ENCODE measurements at places on chromosomes 6 and 20.

GRCh38 chr6:13371421-13372072, 43.2 kb upstream of the TBC1D7 start:
- no peak for DNase-seq

DNA sequence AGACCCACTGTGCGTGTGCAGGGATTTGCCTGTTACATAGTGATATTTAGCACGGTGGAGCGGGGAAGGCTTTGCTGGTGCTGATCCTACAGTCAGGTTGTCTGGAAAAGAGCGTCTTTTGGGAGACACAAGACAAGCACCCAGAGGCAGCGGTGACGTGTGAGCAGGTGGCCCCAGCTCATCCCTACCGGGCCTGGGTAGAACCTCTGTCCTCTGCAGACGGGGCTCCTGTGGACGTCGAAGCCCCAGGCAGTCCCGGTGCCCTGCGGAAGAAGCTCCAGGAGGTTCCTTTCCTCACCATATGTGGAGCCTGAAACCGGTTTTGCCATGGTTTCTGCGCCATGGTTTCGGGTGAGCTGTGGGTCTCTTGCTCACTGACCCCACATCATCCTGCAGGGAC, 68.9 kb upstream of the AFDN start:
- DNase-seq: no peak

GRCh38 chr6:144259986-144260385, 25.1 kb upstream of the UTRN start:
- no peak for DNase-seq

DNA sequence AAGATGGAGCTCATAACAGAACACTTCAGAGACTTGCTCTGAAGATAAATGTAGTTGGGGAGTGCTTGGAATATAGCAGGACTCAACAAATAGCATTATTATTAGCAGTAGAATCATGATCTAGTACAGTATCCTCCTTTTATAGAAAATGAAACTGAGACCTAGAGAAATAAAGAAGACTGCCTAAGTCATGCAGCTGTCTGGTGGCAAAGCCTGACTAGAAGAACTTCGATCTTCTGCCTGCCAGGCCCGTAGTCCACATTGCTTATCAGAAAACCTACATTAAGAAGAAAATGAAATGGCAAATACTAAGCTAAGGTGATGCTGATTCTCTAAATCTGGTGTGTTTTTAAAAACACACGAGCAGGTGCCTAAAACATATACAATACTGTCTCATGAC, 46.4 kb upstream of the DST start:
- DNase-seq: no peak

DNA sequence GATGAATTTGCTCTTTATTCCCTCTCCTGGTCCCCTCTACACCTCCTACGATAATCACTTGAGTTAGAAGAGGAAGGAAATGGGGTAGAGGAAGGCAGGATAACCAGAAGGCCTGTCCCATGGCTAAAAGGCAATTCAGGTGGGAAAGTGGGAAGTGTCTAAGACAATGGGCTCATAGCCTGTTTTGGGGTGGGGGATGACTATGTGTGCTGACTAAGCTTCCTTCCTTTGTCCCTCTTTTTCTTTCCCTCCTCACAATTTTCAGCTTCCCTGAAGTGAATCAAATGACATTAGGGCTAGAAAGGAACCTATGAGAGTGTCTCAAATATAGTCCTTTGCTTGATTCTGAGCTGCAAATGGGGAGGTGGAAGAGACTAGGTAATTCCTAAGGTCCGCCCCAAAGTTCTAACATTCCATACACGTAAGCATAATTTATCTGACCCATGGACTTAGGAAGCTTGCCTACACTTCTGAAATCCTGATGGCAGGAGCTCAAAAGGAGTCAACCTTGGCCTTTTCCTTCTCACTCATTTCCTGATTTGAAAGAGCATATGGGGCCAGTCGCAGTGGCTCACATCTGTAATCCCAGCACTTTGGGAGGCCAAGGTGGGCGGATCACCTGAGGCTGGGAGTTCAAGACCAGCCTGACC, 24.3 kb downstream of the EDEM2 start:
- DNase-seq: no peak

GRCh38 chr6:115969207-115969929, 91.3 kb downstream of the FRK start:
- DNase-seq: no peak

GRCh38 chr6:9233686-9234085, 798.3 kb upstream of the SLC35B3 start:
- no peak for DNase-seq

- DNase-seq: no peak
Measured at GRCh38 chr6:5246141-5247097, 14.3 kb downstream of the LYRM4 start.

DNA sequence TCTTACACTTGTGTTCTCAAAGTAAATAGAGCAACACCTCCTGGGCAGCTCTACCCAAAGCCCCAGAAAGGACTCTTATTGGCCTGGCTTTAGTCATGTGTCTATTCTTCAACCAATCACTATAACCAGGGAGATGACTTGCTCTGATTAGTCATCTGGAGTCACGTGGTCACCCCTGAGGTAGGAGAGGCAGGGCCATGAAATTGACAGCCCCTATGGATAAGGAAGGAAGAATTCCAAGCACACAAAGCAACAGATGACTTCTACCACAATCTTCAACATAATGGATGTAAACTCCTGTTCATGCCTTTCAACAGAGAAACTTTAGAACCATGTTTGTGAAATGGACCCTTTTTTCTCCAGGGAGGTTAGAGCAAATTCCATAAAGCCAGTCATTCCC, 24.6 kb upstream of the EYA2 start:
- DNase-seq: no peak

DNA sequence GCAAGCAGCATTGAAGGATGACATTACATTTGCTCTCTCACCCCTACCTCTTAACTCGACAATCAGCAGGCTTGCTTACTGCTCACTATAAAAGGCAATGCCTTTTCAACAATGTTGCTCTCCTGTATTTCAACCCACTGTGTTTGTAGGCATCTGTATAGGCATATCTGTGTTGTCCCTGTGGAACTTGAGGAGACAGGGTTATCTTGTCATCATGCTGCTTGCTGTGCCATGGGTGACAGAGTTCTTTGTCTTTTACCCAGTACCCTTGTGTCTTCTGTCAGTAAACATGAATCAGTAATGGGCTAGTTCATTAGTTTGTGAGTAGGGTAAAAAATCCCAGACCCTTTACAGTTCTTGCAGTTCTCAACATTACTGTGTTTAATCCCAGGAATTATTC, 25.2 kb downstream of the PHF3 start:
- no peak for DNase-seq

DNA sequence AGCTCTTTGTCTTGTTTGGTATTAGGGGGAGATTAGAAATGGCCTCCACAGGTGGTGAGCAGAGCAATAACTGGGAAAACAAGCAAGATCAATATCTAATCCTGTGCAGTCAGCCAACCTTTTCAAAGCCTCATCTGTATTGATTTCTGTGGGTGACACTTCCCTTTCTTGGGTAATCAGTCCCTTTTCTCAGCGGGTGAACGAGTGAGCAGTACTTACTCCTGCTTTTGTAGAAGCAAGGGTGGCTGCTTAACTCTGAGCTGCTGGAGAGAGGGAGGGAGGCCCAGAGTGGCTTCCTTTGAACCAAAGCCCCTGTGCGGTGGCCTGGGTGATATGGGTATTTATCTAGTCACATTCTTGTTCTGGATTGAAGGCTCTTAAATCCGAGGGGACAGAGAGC, 254.8 kb upstream of the CHD6 start:
- no peak for DNase-seq

DNA sequence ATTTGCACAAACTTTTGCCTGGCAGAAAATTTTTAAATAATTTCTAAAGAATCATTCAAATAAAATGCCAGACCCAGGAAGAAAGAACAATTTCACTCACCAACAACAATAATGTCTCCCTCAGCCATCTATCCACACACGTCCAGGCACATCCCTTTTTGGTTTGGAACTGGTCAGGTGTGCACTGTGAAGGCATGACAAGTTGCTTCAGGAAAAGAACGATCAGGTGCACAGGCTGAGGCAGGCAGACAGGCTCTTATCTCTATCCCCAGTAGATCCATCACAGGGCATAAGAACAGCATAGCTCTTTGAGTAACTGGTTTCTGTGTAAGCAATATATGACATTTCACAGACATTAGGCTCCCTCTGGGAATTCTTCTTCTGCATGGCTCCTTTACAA, 18.1 kb upstream of the NXT1 start:
- no peak for DNase-seq

Measured in H54 (cell line).